AG04450 (cell line): ENCODE measurements at places on chromosomes 4 and X.

DNA sequence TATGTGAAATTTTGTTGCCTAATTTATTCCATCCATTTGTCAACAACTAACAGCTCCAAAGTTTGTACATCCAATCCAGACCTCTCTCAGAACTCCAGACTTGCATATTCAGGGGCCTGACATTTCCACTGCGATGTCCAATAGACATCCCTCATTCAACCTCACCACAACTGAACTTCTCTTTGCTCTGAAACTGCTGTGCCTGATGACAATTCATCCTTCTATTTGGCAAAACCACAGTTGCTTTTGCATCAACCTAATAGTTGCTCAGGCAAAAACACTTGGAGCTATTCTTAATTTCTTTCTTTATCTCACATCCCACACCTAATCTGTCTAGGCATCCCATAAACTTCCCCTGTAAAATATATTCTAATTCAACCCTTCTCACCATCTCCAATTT lies 56.5 kb downstream of the ANTXR2 start:
- DNase-seq, result no peak

DNA sequence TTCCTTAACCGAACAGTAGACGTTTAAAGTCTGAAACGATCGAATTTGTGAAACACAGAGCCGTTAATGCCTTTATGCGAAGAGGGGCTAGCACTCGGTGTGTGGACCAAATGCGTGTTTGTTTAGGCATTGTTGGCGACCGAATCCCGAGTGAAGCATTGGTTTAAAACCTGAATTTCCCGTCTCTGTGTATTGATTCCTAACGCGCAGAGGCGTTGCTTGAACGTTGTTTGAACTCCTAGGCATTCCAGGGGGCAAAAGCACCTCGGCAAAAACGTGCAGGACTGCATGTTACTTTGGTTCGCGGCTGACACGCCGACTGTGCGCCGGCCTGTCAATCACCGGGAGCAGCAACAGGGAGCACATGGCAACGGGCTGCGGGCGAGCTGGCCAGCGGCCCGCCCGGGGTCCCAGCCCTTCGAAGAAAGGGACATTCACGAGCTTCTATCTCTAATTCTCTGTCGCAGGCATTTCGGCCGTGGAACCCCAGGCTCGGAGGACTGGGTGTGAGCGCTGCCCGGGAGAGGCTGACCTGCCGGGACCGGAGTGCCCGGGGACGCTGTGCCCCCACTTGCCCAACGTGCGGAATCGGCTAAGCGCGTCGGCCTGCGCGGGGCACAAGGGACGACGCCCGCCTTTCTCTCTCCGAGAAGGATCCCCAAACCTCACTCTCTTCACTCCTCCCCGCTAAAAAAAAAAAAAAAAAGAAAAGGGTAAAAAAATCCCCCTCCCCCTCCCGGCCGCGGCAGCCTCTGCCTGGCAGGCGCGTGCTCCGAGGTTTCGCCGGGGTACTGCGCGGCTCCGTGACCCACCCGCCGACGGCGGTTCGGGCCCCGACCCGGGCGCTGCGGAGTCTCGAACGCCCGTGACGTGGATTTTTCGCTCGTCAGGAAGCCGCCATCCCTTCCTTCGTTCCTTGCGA lies 810 bp downstream of the SPRY1 start:
- DNase-seq, result no peak

DNA sequence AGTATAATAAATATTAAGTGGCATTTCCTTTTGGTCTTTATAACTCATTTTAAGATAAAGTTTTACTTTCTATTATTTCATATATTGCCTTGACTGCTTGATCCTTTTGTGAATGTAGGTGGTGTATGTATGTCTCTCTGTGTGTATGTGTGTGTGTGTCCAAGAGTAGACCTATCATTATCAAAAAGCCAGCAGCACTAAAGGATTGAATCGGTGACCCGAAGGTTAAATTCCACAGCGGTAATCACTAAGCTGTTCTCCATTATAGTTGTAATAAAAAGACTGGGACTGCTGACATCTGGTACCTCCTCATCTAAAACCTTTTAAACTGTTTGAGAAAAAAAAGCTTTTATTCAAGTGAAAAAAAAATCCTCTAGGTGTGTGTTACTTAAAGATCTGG lies 1014.8 kb downstream of the PCDH7 start:
- DNase-seq, result no peak

DNA sequence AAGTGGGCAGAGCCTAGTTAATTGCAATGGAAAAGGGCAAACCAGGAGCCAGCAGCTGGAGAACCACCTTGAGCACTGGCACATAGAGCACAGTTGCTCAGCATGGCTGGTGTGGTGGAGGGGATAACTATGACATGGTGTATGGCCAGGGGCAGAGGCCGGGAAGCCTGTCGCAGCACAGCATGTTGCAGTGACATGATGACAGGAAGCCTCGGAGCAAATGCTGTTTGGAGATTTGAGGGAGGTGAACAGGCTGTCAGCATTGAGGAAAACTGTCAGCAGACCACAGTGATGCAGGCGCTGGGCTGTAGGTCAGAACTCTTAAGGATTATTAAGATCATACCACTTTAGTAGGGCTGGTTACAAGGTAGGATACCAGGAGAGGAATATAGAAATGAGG lies 228.7 kb downstream of the CBR4 start:
- DNase-seq, result no peak

DNA sequence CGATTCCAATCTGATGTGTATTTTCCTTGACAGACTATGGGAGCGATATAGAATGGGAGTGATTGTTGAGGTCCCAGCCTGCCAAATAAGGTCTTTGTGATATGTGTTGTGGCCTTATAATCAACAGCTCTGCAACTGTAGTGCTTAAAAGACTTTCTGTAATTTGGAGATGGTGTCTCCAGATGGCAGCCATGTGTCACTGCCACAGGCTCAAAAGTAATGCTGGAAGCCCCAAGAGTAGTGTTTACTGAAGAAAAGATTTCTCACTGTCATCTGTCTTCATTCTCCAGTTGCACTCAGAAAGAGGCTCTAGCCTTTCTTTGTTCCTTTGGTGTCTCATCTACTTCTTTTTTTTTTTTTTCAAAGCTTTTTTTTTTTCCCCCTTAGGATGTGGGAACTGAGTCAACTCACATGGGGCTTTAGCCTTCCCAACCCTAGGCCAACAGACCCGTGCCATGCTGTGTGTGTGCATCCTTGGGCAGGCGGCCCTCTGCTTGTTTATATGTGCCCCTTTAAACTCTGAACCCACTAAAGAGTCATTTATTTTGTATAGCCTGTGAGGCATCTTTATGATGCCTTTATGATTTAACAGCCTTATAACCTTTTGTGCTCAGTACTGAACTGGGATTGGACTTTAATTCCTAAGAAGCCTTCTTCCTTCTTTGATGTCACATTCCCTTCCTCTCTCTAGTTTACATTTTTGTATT lies 15.6 kb downstream of the SRPX2 start:
- DNase-seq, result no peak

GRCh38 chr4:52751487-52751911 lies 274 bp upstream of the ERVMER34-1 start:
- no peak for DNase-seq

- DNase-seq, result peak; percentile 13
Observed at GRCh38 chrX:323721-324628, 5.4 kb upstream of the GTPBP6 start.

DNA sequence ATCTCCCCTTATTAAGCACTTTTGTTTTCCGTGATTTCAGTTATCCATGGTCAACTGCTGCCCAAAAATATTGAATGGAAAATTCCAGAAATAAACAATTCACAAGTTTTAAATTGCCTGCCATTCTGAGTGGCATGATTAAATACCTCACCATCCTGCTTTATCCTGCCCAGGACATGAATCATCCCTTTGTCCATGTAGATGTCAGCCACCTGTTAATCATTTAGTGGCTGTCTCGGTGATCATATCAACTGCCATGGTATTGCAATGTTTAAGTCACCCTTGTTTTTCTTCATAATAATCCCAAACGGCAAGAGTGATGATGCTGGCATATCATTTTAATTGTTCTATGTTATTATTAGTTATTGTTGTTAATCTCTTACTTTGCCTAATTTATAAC lies 79.8 kb upstream of the LHFPL1 start:
- no peak for DNase-seq

GRCh38 chr4:113675731-113676697 lies 85.5 kb downstream of the CAMK2D start:
- DNase-seq, result no peak

DNA sequence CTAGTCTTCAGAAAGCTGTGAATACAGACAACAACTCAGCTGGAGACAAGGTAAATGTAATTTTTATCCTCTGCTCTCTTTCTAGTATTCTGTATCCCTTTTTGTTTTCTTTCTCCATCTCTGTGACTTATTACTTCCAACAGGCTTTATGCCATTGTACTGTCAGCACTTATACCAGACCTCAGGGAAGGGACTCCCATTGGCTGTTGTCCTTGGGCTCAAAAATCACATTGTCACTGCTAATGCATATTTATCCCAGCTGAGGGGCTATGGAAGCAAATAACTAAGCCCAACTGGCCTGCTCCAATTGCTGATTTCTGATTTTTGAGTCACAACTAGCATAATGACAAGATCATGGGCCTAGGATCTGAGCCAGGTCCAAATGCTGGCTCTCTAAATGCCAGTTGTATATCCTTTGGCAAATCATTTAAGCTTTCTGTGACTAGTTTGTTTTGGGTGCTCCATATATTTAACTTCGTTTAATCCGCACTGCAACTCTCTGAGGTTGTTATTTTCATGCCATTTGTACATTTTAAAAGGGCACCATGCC lies 395.1 kb upstream of the GNPDA2 start:
- no peak for DNase-seq

GRCh38 chr4:31955346-31955745 lies 1235.2 kb downstream of the PCDH7 start:
- no peak for DNase-seq

DNA sequence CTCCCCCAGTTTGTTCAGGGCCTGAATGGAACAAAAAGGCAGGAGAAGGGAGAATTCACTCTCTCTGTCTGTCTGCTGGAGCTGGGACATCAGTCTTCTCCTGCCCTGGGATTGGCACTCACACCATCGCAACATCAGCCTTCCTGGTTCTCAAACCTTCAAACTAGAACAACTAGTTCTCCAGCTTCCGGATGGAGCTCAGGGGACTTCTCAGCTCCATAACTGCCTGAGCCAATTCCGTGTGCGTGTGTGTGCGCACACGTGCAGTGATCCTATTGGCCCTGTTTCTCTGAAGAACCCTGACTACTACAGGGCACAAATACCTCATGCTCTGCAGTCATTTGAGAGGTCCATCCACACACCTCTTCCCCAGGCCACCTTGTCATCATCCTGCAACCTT lies 18.7 kb upstream of the MAN2B2 start:
- DNase-seq, result no peak

GRCh38 chrX:7503251-7503650 lies 339.7 kb upstream of the VCX start:
- no peak for DNase-seq

- DNase-seq, result peak; percentile 86
Observed at GRCh38 chr4:74640111-74640903, 154.0 kb downstream of the BTC start.

- no peak for DNase-seq
Observed at GRCh38 chr4:58061967-58062366, 951.8 kb upstream of the IGFBP7 start.

GRCh38 chr4:7674706-7675105 lies 240.0 kb upstream of the PSAPL1 start:
- DNase-seq, result no peak

DNA sequence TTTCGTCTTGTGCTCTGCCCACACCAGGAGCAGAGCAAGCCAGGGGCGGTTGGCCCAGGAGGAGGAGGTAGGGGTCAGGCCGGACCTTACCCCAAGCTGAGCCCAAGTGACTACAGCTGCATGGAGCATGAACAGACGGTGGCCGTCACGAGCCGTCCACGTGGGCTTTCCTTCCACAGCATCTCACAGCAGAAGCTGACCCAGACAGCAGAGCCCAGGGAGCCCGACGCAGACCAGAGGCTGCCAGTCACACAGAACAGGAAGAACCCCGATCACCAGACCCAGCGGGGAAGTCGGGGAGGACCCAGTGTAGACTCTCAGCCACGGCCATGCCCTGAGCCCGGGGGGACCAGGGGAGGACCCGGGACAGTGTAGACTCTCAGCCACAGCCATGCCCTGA lies 58.0 kb downstream of the FAM53A start:
- no peak for DNase-seq

DNA sequence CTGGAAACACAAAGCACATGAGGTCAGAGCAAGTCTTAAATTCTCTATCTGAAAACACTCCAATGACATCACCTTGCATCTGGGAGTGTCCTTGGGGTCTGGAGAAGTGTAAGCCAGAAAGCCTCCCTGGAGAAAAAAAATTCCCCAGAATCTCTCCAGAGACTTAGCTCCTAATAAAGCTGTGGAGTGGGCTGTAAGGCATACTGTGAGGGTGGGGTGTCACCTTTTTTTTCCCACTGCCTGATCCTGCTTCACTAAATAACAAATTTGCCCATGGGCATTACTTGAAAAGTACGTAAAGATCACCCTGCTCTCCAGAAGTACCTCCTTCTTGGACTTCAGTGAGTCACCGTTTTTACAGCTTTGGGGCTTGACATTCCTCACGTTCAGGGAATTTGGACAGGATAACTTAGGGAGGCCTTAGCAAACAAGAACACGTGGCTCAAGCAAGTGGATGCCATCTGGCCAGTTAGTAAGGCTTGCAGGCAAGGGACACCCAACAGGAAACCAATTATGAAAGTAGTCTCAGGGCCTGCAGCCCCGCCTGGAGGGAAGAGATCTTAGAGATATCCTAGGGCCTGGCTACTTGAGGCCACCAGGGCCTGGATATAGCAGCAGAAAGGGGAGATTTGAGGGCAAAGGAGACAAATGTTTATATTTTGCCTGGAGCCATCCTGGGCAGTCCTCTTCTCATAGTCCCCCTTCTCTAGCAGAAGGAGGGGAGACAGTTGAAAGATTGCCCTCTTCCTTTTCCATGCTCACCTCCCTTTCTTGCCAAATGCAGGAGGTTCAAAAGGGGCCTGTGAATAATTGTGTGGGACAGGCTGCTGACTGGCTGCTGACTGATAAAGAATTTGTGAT lies 60.1 kb upstream of the PLAC1 start:
- DNase-seq, result peak; percentile 83

DNA sequence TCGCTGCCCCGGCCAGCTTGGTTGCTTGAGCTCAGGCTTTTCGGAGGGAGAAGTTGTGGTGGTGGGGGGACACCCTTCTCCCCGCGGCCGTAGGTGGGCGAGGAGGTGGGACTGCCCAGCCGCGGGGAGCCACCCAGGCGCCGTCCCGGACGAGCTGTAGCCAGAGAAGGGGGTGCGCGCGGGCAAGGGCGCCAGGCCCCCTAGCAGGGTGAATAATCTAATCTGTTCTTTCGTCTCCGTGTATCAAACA lies 3.1 kb downstream of the MID1IP1 start:
- no peak for DNase-seq
